ENCODE measurements at places on chromosomes 4 and X.

DNA sequence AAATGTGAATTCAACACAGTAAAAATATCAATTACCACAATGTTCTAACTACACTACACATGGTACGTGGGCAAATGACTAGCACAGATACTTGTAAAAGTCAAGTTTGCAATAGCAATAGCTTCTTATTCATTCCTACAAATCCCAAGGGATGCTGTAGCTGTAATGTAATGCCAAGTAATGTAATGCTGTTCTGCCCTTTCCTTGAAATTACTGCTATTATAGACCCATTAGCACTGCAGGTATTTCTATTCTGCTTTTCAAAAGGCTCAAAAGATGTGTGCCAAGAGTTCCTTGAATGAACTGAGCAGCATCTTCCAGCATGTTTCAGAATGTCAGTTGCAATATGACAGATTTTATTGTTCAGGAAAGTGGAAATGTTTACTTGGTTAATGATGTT lies 129.9 kb upstream of the BANK1 start:
- no peak overlapping the region for H3K27ac ChIP-seq
- H3K27me3 ChIP-seq = no peaks in the 10 kb centered on the region
- H3K4me3 ChIP-seq = no peak overlapping the region
- no peak for DNase-seq
- H3K36me3 ChIP-seq = no peaks in the 10 kb centered on the region
- H3K4me1 ChIP-seq = no peaks in the 10 kb centered on the region

GRCh38 chr4:86278126-86278525 lies 81.7 kb downstream of the MAPK10 start:
- DNase-seq = no peak
- H3K4me1 ChIP-seq = no peaks in the 10 kb centered on the region
- H3K36me3 ChIP-seq = no peaks in the 10 kb centered on the region
- H3K27me3 ChIP-seq = no peaks in the 10 kb centered on the region
- H3K27ac ChIP-seq = no peak overlapping the region
- H3K4me3 ChIP-seq = no peak overlapping the region

DNA sequence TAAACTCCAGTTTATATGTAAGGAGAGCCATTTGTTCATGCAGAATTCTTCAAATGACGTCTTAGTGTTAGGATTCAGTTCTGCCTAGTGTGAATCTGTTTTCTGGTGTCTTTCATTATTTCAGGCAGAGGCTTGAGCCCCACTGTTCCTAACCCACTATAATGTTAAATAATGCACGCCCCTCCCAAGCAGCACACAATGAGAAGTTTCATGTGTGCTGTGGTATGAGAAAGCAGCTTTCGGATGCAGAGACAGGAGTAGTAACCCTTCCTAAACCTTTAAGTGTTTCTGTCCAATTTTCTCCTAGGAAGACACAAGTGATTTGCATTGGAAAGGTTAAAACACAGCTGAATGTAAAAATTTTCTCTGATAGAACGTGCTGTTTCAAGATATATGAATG lies 54.5 kb downstream of the TRIM2 start:
- no peak overlapping the region for H3K27ac ChIP-seq
- no peaks in the 10 kb centered on the region for H3K27me3 ChIP-seq
- no peak for DNase-seq
- no peaks in the 10 kb centered on the region for H3K36me3 ChIP-seq

GRCh38 chrX:50707955-50708699 lies 105.9 kb downstream of the SHROOM4 start:
- H3K27me3 ChIP-seq = no peaks in the 10 kb centered on the region
- no peaks in the 10 kb centered on the region for H3K36me3 ChIP-seq
- H3K27ac ChIP-seq = no peak overlapping the region
- no peak for DNase-seq

- H3K4me1 ChIP-seq = no peaks in the 10 kb centered on the region
- no peak overlapping the region for H3K27ac ChIP-seq
- DNase-seq = no peak
- H3K27me3 ChIP-seq = no peaks in the 10 kb centered on the region
These were observed 6.3 kb downstream of the KIAA1210 start for GRCh38 chrX:119121341-119121740.

GRCh38 chrX:71667328-71668247 lies at the start of gene LOC101059915:
TSS of gene LOC101059915 (plus strand) at chrX:71667546.
- no peaks in the 10 kb centered on the region for H3K27me3 ChIP-seq
- H3K36me3 ChIP-seq = no peaks in the 10 kb centered on the region
- DNase-seq = no peak
- no peaks in the 10 kb centered on the region for H3K4me1 ChIP-seq
- no peak within 1 kb of the TSS for H3K4me3 ChIP-seq

DNA sequence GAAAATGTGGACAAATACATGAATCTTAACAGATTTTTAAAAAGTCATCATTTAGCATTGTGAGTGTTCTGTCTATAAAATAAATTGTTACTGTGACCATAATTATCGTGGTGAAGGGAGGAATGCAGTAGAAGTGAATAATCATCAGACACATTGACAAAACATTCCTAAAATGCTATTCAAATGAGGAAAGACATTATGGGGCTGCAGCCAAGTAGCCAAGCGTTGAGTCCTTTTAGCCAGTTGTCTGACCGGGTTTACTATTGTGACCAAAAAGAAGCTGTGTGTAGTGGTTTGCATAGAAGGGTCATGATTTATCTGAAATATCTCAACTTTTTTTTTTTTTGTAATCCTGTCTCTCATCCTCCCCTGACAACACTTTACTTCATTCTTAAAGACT lies 19.5 kb downstream of the WWC2 start:
- peak overlapping the region; percentile 84 for H3K27ac ChIP-seq
- no peaks in the 10 kb centered on the region for H3K36me3 ChIP-seq
- H3K4me3 ChIP-seq = no peak overlapping the region

- H3K27me3 ChIP-seq = no peaks in the 10 kb centered on the region
- H3K36me3 ChIP-seq = no peaks in the 10 kb centered on the region
- H3K4me1 ChIP-seq = no peaks in the 10 kb centered on the region
- DNase-seq = no peak
- H3K27ac ChIP-seq = no peak overlapping the region
These were observed 24.9 kb downstream of the CXCL8 start for GRCh38 chr4:73765296-73765695.

DNA sequence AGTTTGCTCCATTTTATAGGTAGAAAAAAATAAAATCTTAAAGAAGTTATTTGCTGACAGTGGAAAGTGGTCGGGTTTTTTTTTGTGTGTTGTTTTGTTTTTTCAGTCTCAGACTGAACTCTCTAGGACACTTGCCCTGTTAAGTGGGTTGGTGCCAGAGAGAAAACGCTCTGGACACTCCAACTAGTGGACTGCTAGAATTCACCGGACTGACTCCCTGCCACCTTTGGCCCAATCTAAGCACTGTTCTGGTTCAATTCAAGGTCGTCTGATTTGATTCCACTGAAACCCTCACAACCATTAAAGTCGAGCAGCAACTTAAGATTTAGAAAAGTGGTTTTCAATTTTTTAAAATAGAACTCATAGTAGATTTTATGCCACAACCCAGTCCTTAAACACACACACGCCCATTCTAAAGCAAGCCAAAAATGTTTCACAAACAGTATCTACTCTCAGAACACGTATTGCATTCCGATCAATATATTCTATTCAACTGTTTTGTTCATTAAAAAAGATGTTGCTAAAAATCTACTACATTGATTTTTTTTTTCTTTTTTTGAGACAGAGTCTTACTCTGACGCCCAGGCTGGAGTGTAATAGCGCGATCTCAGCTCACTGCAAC lies 27.3 kb downstream of the RWDD4 start:
- no peak overlapping the region for H3K27ac ChIP-seq
- H3K27me3 ChIP-seq = no peaks in the 10 kb centered on the region
- H3K4me3 ChIP-seq = no peak overlapping the region
- no peaks in the 10 kb centered on the region for H3K36me3 ChIP-seq
- H3K4me1 ChIP-seq = no peaks in the 10 kb centered on the region

GRCh38 chr4:4368809-4369580 lies 17.9 kb upstream of the NSG1 start:
- H3K4me3 ChIP-seq = no peak overlapping the region
- no peak for DNase-seq
- no peaks in the 10 kb centered on the region for H3K36me3 ChIP-seq
- H3K27ac ChIP-seq = no peak overlapping the region
- H3K27me3 ChIP-seq = no peaks in the 10 kb centered on the region

DNA sequence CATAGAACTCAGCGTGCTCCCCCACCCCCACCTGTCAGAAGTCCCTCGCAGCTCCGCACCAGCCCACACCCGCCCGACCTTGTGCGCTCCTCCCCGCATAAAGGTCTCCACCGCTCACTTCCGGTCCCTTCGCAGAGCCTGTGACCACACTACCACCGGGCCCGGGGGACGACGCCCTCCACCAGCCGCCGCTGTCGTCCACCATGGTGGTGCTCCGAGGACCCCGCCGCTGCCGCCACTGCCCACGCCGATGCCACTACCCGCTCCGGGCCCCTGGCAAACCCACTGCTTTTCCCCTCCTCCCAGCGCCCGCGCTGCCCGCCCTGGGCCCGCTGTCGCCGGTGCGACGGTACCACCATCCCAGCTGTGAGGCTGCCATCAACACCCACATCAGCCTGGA lies 79.8 kb upstream of the LANCL3 start:
- no peak for DNase-seq
- H3K27ac ChIP-seq = no peak overlapping the region
- H3K4me3 ChIP-seq = no peak overlapping the region
- no peaks in the 10 kb centered on the region for H3K4me1 ChIP-seq

DNA sequence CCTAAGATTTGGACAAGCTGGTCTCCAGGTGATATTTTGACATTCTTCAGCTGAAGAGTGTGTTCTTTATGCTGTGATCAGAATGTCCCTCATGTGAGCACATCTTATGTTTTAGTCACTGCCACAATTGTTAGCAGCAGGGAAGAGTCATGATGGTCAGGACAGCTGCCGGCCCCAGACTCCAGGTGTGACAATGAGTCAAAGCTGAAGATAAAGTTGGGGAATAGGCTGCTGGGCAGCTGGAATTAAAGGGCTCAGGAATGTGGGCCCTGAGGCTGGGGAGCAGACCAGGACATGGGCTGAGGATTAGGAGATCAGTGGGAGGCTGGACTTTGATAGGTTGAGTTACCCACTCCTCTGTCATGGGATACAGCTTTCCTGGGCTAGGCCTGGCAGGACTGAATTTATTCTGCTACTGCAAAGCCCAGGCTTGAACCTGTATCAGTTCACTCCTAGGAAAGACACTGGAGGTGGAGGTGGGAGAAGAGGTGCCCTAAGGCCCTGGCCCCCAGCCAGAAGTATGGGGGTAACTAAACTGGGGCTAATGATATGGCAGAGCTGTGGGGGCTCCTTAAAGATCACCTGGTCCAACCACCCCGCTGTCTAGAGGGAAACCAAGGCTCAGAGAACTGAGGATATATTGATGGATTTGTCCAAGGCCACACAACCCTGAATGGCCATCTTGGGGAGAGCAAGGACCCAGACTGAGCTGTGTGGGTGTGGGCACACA lies 119.5 kb downstream of the PJA1 start:
- H3K27me3 ChIP-seq = no peaks in the 10 kb centered on the region
- H3K4me3 ChIP-seq = no peak overlapping the region
- no peak overlapping the region for H3K27ac ChIP-seq
- no peaks in the 10 kb centered on the region for H3K36me3 ChIP-seq

GRCh38 chr4:99379571-99379970 lies 27.0 kb upstream of the ADH1C start:
- H3K4me1 ChIP-seq = peaks cover 13% of the 10 kb centered on the region
- H3K4me3 ChIP-seq = no peak overlapping the region

DNA sequence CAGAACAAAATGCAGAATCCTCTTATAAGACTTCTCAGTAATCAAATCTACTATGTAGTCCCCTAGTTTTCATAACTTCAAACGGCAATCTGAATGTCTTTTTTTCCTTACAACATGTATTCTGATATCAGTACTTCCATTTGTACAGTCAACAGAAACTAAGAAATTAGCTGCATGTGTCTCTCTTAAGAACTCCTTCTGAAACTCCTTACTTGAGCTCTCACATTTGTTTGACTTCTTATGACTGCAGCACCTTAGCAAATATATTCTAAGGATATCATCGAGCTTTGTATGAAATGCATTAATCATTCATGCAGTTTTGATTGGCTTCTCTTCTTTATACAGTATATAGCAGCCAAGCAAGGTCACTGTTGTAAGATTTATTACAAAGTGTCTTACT lies 77.0 kb downstream of the TMEM47 start:
- no peak for DNase-seq
- no peaks in the 10 kb centered on the region for H3K36me3 ChIP-seq
- no peak overlapping the region for H3K27ac ChIP-seq
- no peaks in the 10 kb centered on the region for H3K4me1 ChIP-seq
- H3K4me3 ChIP-seq = no peak overlapping the region
- no peaks in the 10 kb centered on the region for H3K27me3 ChIP-seq

- no peaks in the 10 kb centered on the region for H3K27me3 ChIP-seq
- H3K36me3 ChIP-seq = no peaks in the 10 kb centered on the region
- H3K27ac ChIP-seq = no peak overlapping the region
- H3K4me1 ChIP-seq = peaks cover 15% of the 10 kb centered on the region
- no peak overlapping the region for H3K4me3 ChIP-seq
These were observed 9.9 kb upstream of the ANAPC4 start for GRCh38 chr4:25367004-25367621.

- no peaks in the 10 kb centered on the region for H3K27me3 ChIP-seq
- no peak for DNase-seq
- no peak overlapping the region for H3K27ac ChIP-seq
- no peaks in the 10 kb centered on the region for H3K4me1 ChIP-seq
- H3K4me3 ChIP-seq = no peak overlapping the region
These were observed 263.5 kb downstream of the TMA16 start for GRCh38 chr4:163758032-163758431.

GRCh38 chr4:112951362-112952312 lies 97.8 kb upstream of the ANK2 start:
- no peak overlapping the region for H3K4me3 ChIP-seq
- no peaks in the 10 kb centered on the region for H3K4me1 ChIP-seq
- no peaks in the 10 kb centered on the region for H3K36me3 ChIP-seq

DNA sequence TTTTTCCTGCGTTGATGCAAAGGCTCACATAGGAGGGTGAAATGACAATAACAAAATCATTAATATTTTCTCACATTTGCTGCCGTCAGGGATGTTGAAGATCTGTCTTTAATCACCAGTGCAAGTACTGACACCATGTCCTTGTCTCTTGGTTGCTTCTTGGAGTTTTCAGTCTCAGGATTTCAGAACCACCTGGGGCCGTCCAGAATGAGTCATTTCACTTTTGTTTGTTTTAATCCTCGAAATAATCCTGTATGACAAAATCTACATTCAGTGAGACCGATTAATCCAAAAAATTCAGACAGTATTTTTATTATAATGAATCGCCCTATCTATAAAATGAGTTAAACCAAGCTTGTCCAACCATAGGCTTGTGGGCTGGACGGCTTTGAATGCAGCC lies 47.2 kb downstream of the NEIL3 start:
- DNase-seq = no peak
- no peaks in the 10 kb centered on the region for H3K36me3 ChIP-seq
- H3K27ac ChIP-seq = no peak overlapping the region
- H3K4me3 ChIP-seq = no peak overlapping the region
- H3K4me1 ChIP-seq = no peaks in the 10 kb centered on the region

GRCh38 chrX:79645749-79646148 lies 278.6 kb upstream of the ITM2A start:
- no peak overlapping the region for H3K27ac ChIP-seq
- no peak overlapping the region for H3K4me3 ChIP-seq
- no peaks in the 10 kb centered on the region for H3K27me3 ChIP-seq

- no peak overlapping the region for H3K4me3 ChIP-seq
- no peak for DNase-seq
- no peaks in the 10 kb centered on the region for H3K27me3 ChIP-seq
- H3K27ac ChIP-seq = no peak overlapping the region
- H3K36me3 ChIP-seq = no peaks in the 10 kb centered on the region
- no peaks in the 10 kb centered on the region for H3K4me1 ChIP-seq
These were observed 72.1 kb upstream of the DOCK11 start for GRCh38 chrX:118423558-118423957.

- no peak overlapping the region for H3K27ac ChIP-seq
- no peak overlapping the region for H3K4me3 ChIP-seq
- H3K4me1 ChIP-seq = peaks cover 5% of the 10 kb centered on the region
- H3K27me3 ChIP-seq = peaks cover 2% of the 10 kb centered on the region
These were observed 1.5 kb upstream of the PARM1 start for GRCh38 chr4:74931376-74931775.
